ENCODE measurements at places on chromosomes 4 and X.
A peak's percentile ranks its signal among the peaks of the same experiment; 100 is the strongest.

GRCh38 chrX:572538-573124, 58.0 kb upstream of the SHOX start:
- no peak for DNase-seq

DNA sequence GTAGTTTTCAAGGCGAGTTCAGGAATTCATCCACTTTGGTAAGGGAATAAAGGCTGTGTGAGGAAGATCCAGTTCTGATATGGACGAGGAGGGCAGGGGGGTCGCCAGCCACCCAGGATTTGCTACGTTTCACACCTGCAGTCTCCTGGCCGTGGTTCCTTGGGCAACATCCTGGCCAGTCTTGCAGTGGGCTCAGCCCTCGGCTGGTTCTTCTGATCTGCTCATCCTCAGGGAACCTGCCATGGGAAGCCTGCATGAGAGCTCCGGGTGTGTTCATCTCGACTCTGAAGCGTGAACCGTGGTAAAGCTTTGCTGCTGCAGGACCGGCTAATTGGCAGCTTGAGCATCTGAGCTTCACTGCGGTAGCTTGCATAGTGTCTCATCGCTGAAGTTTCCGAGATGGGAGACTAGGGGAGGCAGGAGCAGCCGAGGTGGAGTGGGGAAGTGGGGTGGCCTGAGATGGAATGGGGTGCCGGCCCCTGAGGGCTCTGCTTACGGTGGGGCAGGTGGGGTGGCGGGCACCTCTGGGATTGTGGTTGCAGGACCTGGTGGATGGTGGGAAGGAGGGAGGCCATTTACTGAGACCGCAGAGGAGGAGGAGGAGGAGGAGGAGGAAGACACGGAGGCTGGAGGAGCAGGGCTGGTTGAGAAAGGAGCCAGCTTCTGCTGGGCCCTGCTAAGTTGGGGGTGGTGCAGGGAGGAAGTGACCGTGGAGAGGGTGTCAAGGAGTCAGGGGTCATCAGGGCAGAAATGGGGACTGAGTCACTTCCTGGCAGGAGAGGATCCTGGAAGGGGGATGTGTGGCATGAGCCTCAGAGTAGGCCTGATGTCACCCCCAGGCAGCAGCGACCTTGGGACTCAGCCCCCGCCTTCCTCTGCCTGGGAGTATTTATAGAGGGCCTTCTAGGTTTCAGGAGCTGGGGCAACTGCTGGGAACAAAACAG, 213.1 kb upstream of the PSAPL1 start:
- DNase-seq, result no peak

DNA sequence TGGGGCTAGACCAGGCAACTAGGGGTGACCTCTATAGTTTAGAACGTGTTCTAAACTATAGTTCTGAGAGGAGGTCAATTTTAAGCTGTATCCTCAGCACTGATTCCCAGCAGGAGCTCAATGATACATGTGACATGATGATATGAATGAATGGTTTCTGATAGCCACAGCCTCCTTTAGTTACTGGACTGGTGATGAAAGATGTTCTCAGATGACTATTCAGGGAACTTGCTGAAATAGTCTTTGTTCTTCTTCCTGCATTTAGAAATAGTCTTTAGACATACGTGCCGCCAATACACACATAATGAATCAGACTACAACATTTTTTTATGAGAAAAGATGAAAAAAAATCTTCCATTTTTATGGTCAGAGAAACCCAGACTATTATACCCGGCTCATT, 116.3 kb upstream of the TMEM150C start:
- no peak for DNase-seq

DNA sequence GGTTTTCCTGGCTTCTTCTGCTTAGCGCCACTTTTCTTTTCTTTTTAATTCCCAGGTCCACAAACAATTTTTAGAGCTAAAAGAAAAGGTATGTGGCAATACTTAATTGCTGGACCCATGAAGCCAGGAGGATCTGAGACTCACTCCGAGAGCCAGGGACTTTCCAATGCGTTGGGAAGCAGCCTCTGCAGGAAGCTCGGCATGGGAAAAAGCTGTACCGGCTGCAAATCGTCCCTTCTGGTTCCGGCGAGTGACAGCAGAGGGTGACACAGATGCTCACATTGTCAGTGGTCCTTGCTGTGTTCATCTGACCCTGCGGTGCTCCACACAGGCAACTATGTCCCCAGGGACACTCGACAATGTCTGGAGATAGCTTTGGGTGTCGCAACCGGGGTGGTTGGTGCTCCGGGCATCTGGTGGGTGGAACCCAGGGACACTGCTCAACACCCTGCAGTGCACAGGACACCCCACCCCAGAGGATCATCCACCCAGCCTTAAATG, 164.0 kb downstream of the PRKX start:
- no peak for DNase-seq

GRCh38 chrX:30943984-30944383, 54.9 kb upstream of the TAB3 start:
- no peak for DNase-seq

GRCh38 chrX:104136241-104137019, 20.4 kb downstream of the SLC25A53 start:
- peak; percentile 22 for DNase-seq

DNA sequence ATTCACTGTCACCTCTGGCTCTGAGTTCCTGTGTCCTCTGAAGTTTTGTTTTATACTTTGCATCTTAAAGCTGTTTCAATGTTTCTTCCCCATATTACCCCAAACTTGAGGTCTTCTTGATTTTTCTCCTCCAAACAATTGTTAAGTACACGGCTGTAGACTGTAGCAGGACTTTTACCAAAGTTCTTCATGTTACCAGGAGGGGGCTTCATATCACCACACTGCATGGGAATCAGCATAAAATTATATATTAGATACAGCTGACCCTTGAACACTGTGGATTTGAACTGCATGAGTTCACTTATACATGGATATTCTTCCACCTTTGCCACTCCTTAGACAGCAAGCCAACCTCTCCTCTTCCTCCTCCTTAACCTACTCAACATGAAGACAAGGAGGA, 56.6 kb downstream of the SPATA18 start:
- DNase-seq, result no peak

DNA sequence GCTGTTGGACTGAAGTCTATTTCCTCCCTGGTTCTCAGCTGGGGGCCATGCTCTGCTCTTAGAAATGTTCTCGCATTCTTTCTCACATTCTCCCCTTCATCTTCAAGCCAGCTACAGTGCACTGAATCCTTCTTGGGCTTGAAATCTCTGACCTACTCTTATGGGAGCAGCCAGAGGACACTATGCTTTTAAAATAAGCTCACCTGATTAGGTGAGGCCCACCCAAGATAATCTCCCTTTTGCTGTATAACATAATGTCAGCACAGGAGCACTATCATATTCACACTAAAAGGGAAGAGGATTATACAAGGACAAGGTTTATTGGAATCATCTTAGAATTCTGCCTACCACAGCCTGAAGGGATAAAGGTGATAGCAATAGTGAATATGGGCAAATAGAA, 146.3 kb downstream of the ZNF674 start:
- DNase-seq, result no peak

DNA sequence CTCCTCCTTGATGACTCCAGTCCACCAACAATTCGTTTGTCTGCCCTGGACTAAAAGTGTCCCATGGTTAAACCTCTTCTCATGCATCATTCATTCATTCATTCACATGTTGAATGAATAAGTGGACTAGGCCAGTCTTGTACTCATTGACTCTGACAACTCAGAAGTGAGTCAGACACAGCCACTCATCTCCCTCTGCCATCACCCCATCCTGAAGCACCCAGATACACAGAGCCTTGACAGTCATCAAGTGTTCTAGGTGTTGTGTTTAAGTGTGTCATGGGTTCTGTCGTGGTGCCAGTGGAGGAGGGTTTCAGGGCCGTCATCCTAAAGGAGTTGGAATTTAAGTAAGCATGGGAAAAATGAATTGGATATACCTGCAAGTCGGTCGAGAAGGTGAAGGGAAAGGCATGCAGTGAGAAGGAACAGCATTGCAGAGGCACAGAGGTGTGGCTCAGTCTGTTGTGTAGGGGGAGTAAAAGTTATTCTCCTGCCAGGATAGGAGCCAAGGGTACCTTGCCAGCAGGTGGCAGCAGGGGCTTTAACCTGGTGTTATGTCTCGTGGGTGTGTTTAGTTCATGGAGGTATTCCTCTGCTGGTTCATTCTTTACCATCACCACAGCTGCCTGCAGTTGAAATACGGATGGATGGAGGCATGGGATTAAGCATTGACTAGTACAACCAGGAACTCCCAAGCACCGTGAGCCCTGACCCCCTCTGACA, 18.3 kb downstream of the MAGED2 start:
- peak; percentile 11 for DNase-seq

DNA sequence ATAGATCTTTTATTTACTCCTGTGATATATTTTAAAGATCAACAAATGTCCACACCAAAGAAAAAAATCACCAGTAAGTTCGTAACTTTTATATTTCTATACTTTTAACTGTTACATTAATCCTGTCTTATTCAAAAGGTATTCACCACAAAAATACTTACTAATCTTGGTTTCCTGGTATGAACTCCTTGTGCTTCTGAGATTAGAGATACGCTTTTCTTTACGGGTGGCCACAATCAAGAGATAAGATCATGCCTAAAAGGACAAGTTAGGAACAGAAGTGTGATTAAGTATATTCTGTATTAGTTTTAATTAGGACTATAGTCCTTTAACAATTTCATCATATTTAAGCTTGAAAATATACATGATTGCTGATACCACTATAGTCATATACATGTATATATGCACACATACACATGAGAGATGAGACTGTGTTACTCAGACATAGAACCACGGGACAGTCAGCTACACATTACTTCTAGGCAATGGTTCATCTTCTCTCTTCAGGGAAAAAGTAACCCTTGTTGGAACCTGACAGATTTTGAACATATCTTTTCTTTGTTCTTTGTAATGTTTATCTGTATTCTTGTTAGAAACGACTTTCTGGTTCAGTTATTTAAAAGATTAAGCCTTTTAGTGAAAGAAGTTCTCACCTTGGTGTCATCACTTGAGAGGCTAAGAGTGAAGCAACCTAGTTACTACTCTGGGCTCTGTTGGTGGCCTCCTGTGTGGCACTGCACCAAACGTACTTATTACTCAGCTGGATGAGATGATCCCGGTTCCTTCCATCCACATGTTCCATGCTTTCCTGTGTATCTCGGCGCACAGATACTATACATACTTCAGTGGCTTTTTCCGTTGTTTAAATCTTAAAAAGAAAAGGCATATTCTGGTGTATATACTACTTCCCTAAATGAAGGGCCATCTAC, 146.1 kb downstream of the CBR4 start:
- DNase-seq, result no peak

- no peak for DNase-seq
Measured at GRCh38 chr4:23333946-23334878, 555.6 kb downstream of the PPARGC1A start.
